ENCODE measurements at places on chromosomes 7 and 10.

GRCh38 chr7:18313965-18314364 is 181.6 kb upstream of the HDAC9 start:
- DNase-seq = no peak

DNA sequence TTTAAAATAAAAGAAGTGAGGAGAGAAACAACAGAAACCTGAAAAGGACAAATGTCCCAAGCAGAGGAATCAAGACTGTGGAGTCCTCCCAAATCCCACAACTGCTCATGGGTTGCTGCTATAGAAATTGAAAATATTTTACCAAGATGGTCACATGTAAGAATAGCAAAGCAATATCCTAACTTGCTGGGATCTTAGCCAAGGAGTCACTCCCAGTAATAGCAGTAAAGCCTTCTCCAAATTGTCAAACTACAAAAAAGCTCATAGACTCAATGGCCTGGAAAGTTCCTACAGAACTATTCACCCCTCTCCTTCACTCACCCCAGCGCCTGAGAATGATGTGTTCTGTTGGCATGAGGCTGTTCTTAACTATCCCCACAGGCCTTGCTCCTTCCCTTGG is 186.5 kb downstream of the ELMO1 start:
- DNase-seq = no peak

- DNase-seq = no peak
Measured at GRCh38 chr10:108434559-108435252, 1270.2 kb upstream of the SORCS1 start.

DNA sequence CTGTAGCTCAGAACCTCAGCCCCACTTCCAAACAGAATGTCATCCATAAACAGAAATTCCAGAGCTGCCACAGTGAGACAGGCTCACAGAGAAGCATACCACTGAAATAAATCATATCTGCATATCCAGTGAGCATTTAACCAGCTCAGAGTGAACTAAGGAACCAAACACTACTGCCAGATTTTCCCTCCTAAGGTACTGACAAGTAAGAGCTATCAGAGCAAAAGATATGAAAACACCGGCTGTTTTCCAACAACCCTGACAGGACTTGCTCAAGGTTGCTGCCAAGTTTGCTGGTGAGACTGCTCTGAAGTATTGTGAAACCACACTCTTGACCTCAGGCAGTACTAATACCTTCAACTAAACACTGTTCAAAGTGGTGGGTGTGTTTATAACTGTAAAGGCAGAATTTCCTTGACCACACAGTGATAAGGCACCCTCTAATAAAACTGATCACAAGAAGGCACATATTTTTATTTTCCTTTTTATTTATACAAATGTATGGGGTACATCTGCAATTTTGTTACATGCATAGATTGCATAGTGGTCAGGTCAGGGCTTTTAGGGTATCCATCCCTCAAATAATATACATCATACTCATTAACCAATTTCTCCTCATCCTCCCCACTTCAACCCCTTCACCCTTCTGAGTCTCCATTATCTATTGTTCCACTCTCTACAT is 18.3 kb downstream of the SGMS1 start:
- DNase-seq = no peak

GRCh38 chr7:117493460-117493859 is 13.6 kb downstream of the CFTR start:
- DNase-seq = no peak

DNA sequence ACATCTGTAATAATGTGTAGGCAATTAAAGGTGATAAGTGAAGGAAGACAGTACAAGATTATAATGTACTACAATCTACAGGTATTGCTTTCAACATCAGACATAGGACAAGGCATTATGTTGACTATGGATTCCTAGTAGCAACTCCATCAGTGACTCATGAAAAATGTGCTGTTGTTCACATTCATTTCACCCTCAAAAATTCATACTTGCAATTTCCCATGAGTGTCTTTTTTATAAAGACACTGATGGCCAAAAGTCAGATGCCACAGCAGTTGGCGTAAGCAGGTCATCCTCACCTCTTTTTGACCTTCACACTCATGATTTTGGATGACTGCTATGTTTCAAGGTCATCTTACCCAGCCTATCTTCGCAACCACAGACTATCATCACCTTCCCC is 100.0 kb upstream of the AMPH start:
- no peak for DNase-seq

DNA sequence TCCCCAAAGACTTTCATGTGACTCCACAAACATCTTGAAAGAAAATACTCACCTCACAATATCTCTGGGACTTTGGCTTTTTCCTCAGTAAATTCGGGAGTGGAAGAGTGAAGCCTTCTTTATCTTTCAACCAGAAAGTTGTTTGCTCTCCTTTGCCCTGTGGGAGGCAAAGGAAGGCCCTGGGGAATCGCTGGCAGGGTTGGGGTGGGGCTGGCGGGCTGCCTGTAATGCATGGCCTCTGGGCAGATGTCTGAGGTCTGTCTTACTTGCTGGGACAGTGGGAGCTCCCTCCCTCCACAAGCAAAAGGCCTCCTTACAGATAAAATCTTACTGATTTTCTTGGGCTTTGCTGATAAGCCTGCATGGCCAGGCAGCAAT is 24.9 kb downstream of the TECTB start:
- DNase-seq = no peak

GRCh38 chr10:61907011-61907410 is 5.5 kb downstream of the ARID5B start:
- DNase-seq = no peak

DNA sequence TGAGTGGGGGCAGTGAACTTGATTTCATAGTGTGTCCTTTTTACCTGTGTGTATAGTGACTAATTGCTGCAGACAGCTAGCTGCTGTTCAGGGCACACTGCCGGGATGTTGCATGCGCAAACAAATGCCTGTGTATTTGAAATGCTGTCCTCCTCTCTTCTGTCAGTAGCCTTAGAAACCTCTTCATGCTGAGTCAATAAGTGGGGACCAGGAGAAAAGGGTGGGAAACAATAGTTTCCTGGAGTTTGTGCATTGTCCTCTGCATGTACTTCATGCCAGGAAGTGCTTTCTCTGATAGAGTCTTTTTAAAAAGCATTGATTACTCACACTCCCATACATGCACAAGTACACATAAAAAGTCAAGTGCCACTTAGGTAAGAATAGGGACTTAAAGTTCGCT is 1183.7 kb upstream of the CELF2 start:
- DNase-seq = no peak

DNA sequence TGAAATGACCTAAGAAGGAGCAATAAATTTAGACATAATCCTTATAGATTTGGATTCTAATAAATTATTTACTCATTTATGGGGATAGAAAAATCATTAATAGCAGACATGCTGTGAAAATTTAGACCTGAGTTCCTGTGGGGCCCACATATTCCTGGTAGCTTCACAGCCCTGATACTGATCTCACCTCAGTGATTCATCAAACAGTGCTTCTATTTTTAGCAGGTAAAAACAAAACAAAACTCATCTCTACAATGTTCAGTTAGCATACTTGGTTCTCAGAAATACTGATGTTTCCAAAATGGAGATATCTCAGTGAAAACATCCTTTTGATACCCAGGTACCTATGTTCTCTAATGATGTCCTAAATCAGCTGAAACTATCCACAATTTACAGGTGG is 841.1 kb upstream of the SORCS1 start:
- DNase-seq = no peak

DNA sequence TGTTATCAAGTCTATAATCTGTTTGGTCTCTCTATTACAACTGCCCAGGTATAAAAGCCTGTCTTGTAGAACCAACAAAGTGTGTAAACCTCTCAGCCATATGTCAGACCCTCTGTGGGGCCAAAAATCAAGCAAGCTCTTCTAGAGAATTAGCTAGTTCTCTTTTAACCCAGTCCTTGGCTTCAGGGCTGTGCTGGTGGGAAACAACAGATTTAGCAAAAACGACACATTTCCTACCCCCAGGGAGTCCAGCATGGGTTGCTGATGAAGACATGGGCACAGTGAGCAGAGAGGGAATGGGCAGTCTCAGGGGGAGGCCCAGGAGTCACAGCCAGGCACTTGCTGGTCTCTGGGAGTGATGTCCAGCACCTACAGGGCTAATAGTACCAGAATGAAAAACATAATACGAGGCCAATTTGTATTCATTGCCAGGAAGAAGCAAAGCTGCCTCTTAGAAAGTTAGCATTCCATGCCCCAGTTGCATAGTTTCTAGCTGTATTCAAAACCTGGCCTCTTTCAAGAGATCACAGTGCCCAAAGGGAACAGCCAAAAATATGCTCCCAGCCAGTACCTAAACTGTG is 80.1 kb downstream of the FRMD4A start:
- no peak for DNase-seq
